Stimulated activated CD4-positive, alpha-beta T cell treated with anti-CD3 and anti-CD28 coated beads, Interleukin-1b, Interleukin-23, amount 100 ng/mL, for 4 hours (primary cell): ENCODE measurements at places on chromosomes 5 and 9.
A peak's percentile ranks its signal among the peaks of the same experiment; 100 is the strongest.

DNA sequence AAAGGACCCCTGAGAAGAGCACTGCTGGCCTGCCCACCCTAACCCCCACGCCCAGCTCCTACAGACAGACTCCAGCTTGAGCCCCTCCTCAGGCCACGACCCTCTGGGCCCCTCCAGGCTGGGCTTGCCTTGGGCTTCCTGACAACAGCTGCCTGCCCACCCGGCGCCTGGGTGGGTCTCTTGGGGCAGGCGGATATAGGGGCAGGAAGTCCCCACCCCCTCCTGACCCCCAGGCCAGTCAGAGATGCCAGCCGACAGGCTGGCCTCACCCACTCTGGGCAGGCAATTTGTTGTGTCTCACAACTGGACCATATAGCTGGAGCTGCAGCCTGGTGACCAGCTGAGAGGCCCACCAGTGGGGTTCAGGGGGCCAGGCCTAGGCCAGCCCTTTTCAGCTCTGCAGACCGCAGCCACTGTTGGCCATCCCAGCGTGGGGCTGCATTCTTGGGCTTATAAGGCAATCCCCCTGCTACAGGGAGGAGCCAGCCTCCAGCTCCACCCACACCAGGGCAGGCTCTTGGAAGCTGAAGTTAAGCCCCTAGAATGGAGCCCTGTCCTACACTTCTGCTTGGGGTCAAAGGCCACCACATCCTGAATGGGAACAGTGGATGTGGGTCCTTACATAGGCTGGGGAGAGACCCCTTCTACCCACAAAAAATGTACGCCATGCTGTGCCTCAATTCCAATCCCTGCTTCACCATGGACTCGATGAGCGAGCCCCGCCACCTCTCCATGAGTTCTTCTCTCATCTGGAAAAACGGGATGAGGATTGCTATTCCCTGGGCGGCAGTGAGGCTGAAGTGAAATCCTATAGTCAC, 2.0 kb downstream of the PDLIM7 start:
- DNase-seq = no peak

DNA sequence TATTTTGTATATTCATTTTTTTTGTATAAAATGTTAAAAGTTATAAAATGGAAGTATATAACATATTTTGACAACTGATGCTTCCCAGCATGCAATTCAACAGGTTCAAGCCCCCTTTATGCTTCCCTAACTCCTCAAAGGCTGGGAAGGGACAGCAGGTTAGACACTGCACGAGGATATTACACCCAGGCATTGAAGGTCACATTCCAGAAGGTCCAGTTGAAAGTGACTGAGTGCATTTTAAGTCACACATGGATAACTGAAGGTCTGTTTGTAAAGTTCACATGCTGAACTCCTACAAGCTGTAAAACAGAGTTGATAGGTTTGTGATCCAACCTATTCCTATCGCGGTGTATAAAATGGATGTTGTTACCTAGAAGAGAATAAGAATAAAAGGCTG, 13.6 kb downstream of the PRXL2C start:
- no peak for DNase-seq

- DNase-seq = no peak
These were observed 41.4 kb downstream of the AGTPBP1 start for GRCh38 chr9:85700330-85700729.

- no peak for DNase-seq
These were observed 1.2 kb upstream of the SLC1A3 start for GRCh38 chr5:36605241-36605640.

DNA sequence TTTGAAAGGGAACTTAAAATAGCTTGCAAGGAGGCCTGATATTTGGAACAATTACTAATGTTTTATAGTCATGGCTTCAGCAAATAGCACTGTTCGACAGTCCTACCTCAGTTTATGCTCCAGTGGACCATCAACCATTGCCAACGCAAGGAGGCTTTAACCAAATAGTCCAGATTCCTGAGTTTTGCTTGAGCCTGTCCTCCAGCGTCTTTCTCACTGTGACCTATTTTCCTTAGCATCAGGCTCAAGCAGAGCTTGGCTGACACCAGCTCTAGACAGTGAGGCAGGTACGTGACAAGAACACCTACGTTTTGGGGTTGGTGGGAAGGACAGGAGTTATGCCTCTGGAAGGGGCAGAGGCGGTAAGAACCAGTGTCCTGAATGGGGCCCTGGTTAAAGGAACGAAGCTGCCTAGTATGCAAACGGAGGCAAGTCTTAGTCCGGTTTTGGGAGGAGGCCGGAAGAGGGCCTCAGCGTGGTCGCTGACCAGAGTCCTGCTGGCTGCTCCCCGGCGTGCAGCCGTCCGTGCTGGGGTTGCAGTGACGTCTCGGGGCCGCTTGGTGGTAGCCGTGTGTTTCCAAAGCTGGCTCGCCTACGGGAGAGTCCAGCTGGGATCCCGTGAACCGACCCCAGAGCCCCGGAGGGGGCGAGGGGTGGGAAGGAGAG, 998 bp upstream of the FGF18 start:
- peak; percentile 47 for DNase-seq

- DNase-seq = no peak
These were observed 46.1 kb downstream of the MRPL36 start for GRCh38 chr5:1753490-1753889.

GRCh38 chr9:33272061-33272460, 7.2 kb downstream of the CHMP5 start:
- no peak for DNase-seq

GRCh38 chr5:129506950-129507349, 46.9 kb downstream of the ADAMTS19 start:
- no peak for DNase-seq

GRCh38 chr9:72843520-72844439, 109.1 kb downstream of the ALDH1A1 start:
- no peak for DNase-seq

DNA sequence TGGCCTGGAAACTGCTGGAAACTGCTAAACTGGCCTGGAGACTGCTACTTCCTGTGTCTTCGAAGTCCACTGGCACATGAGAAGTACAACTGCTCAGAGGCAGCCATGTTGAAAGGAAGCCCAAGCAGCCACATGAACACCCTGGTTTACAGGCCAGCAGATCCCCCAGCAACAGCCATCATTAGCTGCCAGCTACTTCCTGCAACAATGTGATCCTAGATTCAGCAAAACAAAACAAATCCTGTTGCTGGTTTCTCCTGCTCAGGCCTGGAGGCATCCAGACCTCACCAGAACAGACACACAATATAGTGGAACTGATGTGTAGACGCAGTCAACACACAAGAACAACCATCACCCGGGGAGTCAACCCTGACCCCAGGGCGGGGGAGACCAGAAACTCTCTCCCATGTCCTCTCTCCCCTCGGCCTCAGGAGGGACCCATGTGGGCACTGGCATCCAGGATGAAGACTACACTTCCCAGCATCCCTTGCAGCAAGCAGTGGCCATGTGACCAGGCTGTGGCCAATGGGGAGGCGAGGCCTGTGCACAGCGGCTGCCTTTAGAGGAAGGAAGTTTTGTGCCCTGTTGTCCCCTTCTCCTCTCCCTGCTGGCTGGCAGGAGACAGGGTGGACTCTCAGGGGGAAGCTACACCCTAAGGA, 9.2 kb upstream of the LCN15 start:
- DNase-seq = no peak

DNA sequence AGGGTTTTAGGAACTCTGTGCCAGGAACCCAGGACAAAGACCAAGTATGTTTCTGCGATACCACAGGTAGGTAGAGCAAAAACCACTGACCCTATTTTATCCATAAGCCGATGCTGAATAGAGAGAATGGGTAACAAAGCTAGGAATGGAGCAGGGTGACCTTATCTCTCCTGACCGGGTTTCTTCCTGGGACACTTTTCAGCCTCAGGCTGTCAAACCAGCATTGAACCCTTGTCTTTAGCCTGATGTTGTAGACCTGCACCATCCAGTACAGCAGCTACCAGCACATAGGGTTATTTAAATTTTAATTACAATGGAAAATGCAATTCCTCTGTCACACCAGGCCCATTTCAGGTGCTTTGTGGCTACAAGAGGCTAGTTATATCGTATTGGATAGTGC, 43.1 kb upstream of the DMRT3 start:
- DNase-seq = no peak

DNA sequence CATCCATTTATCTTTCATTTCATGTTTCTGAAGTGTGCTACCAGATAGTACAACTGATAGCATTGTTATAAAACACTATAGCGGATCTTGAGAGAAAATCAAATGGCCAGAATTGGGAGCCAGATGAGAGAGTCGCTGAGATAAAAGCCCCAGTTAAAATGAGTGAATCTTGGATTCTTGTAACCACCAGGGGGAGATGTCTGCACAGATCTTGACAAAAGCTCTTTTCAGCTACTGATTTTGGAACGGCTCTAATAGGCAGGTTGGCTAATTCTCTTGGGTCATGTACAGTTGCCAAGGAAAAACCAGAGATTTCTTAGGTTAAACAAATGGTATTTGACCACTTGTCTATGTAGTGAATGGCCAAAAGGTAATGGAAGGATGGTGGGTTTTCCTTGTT, 21.7 kb downstream of the F2RL2 start:
- peak; percentile 9 for DNase-seq

- no peak for DNase-seq
These were observed 46.7 kb upstream of the MACIR start for GRCh38 chr5:103211576-103212561.

- no peak for DNase-seq
These were observed 79.5 kb upstream of the LHFPL2 start for GRCh38 chr5:78727786-78728761.

GRCh38 chr5:120096413-120096812, 367.7 kb upstream of the PRR16 start:
- DNase-seq = no peak

GRCh38 chr9:136960212-136960937, 8.3 kb downstream of the LCN12 start:
- DNase-seq = no peak

- DNase-seq = no peak
These were observed 40.4 kb upstream of the IL17B start for GRCh38 chr5:149419532-149419858.

DNA sequence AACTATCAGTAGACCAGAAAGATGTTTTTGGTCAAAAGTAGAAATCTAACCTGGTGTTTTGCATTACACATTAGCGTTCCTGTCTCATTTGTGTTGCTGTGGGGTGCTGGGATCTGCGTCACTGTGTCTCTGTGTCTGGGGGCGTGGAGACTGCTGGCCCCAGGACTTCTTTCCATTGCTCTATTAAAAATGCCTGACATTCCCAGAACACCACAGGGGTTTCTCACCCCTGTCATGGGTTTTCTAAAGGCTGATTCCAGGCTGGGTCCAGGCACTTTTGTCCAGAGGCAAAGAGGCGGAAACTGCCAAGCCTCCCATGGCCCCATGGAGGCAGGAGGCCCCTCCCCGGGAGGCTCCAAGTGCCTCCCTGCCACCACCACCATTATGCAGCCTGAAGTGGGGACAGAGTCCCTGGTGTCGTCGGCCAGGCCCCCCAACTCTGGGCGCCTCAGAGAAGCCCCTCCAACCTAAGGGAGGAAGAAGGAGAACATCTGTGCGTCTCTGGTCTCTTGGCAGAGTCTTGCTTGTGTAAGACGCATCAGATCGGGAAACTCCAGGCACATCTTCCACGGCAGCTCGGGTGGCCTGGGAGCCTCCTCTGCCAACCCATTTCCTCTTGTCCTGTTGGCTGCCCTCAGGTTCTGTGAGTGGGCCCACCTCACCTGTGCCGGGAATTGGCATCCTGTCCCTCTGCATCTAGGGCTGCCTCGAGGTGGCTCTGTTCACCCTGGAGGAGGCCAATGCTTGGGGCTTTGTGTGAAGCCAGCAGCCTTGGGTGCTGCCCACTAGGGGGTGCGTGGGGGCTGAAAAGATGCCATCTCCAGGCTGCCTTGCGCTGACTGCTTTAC, 13.8 kb upstream of the PLEKHG4B start:
- no peak for DNase-seq

DNA sequence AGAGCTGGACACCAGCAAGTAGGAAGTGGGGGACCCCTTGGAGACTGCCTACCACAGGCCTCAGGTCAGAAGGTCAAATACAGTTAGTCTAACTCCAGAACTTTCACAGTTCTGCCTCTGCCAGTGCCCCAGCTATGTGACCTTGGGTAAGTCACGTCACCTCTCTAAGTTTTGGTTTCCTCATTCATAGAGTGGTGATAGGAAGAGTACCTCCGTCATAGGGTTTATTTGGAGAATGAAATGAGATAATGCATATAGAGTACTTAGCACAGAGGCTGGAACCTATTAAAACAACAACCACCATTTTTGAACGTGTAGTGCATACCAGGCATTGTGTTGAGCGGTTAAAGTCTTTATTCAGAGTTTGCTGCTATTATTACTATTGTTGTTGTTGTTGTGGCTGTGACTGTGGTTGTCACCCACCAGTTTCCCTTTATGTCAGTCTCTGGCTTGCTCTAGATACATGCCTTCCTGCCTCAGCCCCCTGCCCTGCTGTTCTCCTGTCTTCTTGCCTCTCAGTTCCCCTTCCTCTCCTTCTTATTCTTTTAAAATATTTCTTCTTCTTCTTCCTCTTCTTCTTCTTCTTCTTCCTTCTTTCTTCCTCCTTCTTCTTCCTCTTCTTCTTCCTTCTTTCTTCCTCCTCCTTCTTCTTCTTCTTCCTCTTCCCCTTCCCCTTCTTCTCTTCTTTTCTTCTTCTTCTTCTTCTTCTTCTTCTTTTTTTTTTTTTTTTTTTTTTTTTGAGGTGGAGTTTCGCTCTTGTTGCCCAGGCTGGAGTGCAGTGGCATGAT, 67.8 kb downstream of the RALGPS1 start:
- DNase-seq = no peak

- DNase-seq = no peak
These were observed 572.9 kb upstream of the PTGER4 start for GRCh38 chr5:40106847-40107246.

- DNase-seq = no peak
These were observed 75.1 kb downstream of the GNAQ start for GRCh38 chr9:77956555-77956954.

DNA sequence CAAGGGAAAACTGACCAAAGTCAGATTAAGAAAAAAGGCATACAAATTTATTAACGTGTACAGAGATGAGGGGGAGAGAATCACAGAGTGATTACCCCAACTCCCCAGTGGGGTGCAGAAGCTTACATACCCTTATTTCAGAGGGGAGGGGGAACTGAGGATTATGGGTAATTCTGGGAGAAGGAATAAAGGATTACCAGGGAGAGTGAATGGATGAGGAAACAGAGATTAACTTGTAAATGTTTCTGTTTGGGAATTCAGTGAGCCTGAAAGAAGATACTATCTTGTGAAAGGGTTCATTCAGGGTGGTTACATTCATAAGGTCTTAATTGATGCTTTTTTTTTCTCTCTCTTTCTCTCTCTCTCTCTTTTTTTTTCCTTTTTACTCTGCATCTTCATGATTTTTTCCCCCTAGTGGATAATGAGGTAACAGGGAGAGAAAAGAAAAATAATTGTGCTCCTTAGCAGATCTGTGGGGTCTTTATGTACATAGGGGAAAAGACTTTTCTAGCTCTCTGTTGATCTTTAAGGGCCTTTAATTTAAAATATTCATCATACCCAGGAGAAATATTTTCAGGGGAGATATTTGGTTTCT, 49.4 kb downstream of the TARS1 start:
- no peak for DNase-seq
